Stimulated activated CD8-positive, alpha-beta memory T cell treated with anti-CD3 and anti-CD28 coated beads, Interleukin-4, amount 100 ng/mL, for 1 hour (primary cell): ENCODE measurements at places on chromosomes 2 and 18.

DNA sequence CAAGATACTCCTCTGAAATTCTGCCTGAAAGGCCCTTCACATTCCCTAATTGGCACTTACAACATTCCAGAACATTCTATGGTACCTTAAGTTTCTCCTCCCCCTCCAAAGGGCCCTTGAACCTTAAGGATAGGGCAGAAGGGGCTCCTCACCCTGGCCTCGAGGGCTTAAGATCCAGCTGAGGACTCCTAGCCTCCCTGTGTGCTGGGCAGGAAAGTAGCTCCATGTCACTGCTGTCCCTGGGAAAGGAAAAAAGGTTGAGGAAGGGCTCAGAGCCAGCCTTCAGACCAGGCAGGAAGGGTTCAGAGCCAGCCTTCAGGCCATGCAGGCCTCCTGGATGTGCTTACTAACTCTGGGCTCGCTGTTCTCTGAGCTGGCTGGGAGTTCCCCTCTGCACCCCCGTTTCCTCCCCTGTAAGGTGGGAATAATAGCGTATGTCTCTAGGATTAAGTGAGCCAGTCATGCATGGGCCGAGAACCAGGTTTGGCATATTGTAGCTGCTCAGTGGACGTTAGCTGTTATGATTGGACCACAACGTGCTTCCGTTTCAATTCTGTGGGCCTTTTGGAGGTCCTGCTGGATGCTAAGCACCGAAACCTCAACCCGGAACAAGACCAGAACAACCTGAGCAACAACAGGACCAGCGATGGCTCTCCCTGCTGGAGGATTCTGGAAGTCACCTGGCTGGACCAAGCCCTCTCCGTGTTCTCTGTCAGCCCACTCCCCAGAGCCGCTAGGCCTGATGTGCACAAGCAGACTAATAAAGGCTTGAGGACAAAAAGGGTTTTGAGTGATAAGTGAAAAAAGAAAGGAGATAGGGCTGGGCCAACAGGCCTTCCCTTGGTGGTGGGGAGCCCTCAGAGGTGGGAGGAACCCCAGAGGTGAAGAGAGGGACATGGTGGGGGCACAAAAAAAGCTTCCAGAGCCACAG lies 1.0 kb upstream of the B3GNT7 start:
- DNase-seq, result no peak

DNA sequence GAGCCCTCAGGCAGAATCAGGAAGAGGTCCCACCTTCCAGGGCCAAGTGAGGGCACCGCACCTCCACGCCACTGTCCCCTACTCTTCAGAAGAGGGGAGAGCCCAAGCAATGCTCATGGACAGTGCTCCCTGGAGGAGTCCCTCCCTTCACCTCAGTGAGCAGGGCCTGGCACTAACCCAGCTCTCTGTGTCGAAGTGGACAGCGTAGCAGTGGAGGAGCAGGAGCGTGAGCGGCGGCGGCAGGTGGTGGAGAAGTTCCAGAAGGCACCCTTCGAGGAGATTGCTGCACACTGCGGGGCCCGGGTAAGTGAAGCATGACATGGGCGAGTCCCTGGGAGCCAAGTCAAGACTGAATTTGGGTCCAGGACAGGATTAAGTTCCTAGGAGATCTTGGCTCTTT lies 16.7 kb downstream of the POMC start:
- no peak for DNase-seq

DNA sequence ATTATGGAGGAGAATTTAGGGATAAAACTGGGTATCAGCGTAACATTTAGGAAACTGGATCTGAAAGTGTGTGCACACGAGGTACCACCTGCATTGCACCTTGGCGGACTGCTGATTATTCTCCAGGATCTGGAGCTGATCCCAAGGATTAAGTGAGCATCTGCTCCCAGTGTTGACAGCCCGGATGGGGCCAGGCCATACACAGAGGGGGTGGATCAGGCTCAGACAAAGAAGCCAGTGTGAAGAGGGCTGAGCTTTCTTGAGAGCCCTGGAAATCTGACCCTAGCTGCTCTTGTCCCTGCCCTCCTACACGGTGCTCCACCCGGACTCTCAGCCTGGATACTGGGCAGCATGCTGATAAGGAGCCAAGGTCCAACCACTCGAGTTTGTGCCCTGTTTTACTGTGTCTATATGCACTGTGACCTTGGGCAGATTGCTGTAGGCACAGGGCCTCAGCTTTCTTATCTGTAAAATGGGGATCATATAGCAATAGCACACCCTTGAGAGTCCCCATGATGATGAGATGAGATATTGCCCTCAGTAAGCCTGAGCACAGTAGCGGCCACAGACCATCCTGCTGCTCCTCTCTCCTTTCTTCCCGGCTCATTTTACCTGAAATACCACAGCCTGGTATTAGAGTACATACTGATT lies 396.8 kb upstream of the CELF4 start:
- no peak for DNase-seq

DNA sequence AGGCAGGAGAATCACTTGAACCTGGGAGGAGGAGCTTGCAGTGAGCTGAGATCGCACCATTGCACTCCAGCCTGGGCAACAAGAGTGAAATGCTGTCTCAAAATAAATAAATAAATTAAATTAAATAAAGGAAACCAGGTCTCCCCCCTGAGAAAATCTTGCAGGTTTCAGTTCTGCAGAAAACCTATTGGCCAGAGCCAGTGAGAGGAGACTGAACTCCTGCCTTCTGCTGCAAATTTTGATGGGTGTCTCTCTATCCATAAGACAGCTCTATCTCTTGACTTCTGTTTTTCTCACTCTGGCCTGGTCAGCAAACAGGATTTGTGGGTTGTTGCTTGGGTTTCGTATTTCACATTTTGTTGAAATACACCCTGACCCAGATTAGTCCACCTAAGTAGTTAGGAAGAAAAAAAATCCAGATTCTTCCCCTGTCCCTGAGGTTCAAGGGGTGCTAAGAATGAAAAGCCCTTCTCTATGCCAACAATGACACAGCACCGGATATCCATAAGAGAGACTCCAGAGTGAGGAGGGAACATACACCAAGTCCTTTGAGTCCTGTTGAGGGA lies 86.7 kb upstream of the MAP4K4 start:
- no peak for DNase-seq

GRCh38 chr18:191725-192124 lies 33.4 kb downstream of the USP14 start:
- no peak for DNase-seq

GRCh38 chr2:237660381-237660900 lies 33.1 kb downstream of the LRRFIP1 start:
- no peak for DNase-seq

DNA sequence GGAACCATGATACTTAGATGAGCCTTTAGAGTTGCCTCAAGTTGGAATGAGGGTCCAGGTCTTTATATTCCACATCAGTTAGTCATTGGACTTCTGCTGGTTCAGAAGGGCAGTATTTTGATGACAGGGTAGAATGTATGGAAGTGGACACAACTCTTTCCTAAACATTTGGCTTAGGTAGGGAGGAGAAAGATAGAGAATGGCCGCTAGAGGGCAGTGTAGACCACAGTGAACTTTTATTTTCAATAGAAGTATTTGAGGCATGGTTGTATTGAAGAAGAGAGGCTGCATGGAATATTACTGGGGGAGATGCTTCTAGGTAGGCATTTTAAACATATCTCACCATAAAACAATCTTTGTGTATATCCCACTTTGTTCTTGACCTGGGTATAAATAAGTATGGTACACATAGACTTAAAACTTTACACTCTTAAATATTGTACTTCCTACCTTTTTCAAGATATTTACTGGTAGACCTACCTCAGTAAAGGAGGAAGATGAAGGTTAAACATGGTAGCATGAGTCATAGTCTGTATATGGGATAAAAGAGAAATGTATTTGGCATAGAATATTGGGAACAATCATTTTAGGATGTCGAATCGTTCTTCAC lies 497.6 kb upstream of the FAM98A start:
- DNase-seq, result no peak

DNA sequence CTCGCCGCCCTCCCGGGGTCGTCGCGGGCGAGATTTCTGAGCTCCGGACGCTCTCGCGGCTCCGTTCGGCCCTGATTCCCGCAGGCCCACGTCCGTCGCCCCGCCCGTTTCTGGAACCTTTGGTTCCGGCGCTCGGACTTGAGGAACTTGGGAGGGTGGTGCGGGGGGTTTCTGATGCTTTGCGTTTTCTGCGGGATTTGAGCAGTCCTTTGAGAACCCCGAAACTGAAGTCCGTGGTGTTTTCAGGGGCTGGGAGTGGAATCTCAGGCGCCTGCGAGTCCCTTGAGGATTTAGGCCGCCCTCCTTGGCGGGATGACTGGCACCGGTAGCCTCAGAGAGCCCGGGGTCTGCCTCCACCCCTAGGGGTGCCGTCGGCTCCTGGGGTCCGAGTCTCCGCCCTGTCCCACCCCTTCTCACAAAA lies 336 bp downstream of the THNSL2 start:
- no peak for DNase-seq

- DNase-seq, result no peak
Measured at GRCh38 chr2:8676921-8677645, 4.8 kb upstream of the ID2 start.

DNA sequence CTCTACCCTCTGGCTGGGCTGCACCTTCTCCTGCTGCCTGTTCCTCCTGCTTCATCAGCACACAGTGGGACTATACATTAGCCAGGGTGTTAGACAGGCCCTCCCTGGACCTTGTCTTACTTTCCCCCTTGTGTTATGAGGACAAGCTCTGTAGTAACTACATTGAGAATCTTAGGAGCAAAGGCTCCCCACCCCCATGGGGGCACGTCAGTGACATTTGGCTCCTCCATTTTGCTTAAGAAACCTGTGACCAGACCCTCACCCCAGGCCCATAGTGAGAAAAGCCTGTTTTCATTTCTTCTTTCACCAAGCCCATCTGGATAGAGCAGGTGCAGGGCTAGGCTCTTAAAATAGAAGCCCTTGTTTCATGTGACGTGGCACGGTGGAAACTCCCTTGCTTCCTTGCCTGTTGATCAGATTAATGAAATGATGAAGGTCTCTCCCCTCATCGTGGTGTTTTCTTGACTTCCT lies 146.7 kb downstream of the RPIA start:
- DNase-seq, result no peak

- no peak for DNase-seq
Measured at GRCh38 chr2:1854729-1855547, 110.6 kb upstream of the PXDN start.

DNA sequence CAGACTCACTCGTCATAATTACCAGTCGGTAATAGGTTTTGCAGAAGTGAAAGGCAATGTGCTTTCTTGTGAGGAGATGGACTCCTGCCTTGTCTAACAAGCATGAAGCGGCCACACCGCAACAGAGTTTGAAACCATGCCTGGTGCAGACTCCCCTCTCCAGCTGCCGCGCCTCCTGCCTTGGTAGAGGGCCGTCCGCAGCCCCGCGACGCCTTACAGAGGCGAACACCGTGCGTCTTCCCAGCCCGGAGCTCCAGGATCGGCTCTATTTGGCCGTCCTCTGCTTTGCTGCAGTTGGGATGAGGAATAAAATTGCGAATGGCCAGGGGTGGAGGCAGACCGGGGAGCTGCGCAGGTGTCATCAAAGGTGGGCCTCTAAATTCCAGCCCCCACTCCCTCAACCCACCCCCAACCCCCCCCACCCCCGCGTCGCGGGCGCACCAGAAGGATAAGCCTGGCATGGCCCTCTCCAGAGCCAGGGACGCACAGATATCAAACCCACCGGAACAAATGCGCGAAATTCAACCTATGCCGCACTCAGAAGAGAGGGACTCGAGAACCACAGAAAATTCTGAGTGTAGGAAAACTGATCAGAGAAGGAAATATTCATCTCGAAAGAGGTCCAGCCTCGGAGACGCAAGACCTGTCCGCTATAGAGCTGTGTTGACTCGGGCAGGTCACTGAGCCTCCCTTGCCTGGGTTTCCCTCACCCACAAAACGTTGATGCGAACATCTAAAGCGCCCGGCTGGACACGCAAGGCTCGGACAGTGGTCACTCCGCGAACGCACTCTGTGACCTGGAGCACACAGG lies 1.1 kb downstream of the TRABD2A start:
- DNase-seq, result no peak

GRCh38 chr2:204365811-204366210 lies 179.5 kb upstream of the PARD3B start:
- no peak for DNase-seq

- no peak for DNase-seq
Measured at GRCh38 chr2:171124541-171124940, 36.2 kb downstream of the TLK1 start.

- DNase-seq, result no peak
Measured at GRCh38 chr2:67945940-67946339, 116.9 kb downstream of the C1D start.

DNA sequence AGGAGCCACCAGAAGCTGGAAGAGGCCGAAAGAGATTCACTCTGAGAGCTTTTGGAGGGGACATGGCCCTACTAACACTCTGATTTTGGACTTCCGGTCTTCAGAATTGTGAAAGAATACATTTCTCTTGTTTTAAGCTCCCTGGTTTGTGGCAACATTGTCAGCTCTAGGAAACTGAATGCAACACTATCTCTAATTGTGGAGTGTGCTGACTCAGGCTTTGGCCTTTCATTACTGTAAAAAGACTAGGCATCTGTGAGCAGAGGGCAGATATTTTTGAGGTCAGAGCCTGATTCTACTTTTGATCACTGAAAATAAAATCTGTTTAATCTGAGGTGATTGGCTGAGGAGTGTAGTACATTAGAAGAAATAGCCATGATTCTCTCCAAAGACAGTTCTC lies 185.4 kb upstream of the FAM98A start:
- no peak for DNase-seq

GRCh38 chr2:195343942-195344530 lies 313.0 kb upstream of the SLC39A10 start:
- DNase-seq, result no peak

GRCh38 chr18:5284808-5285207 lies 10.7 kb downstream of the ZBTB14 start:
- no peak for DNase-seq

- DNase-seq, result no peak
Measured at GRCh38 chr2:48452108-48452507, 77.8 kb upstream of the STON1 start.

- no peak for DNase-seq
Measured at GRCh38 chr2:42954227-42954962, 162.0 kb upstream of the HAAO start.

GRCh38 chr2:3462493-3463104 lies 56.7 kb downstream of the ADI1 start:
- DNase-seq, result no peak

GRCh38 chr2:217914878-217915277 lies 87.9 kb downstream of the TNS1 start:
- DNase-seq, result no peak

- DNase-seq, result no peak
Measured at GRCh38 chr2:70541481-70542020, 12.1 kb downstream of the TGFA start.

DNA sequence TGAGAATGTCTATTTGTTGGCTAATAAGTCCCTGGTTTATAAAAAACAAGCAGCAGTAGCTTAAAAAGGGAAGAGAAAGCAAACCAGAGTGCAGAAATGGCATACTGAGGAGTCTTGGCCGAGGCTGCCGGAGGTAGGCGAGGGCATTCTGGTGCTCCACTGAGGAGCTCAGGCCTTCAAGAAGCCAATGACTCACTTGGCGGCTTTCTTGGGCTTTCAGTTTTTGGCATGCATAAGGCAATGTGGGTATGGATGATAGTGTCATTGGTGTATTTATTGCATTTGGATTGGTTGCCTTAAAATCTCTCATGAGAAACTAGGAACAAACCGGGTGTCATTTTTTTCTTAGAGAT lies 119.6 kb upstream of the ARL5A start:
- DNase-seq, result no peak
